Aorta (tissue), 5 donors: ENCODE measurements at places on chromosomes 6 and 20. TPM values are rescaled to one million over a fixed set of nuclear protein-coding genes. Genes with fewer than 3 reads are reported as not detected.

Gene RBPJL
- not detected for total RNA-seq

Gene ZNF318
- total RNA-seq = 21.3 TPM

DNA sequence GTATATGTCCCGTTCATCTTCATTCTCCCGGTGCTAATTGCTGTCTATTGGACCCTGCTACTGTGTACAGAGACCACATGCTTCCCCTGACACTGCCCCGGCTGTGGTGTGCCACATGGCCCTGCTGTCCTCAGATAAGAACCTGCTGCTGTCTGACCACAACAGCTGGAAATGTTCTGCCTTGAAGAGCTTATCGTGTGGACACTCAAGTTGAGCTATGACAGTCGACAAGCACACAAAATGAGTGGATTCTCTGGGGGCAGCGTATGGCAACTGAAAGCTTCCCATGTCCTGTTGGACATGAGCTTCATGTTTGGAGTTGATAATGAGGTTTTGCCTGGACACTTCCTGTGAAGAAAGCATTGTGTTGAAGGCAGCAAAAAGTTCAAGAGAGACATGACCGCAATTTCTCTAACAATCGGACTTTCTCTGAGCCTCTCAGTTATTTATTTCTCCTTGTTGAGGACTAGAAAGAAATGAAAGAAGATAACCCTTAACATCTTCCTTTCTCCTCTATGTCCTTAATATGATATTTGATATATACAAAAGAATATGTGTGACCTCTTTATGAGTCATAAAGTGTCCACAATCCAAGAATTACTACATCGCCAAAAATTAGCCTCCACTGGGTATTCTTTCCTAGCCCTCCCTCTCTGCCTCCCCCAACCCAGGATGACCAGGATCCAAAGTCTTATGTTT is 187.1 kb upstream of the TCF21 start:
- no peak for DNase-seq

GRCh38 chr20:48761023-48761785 is 66.6 kb downstream of the PREX1 start:
- DNase-seq = no peak
